Renal cortex interstitium (tissue), 15 donors: ENCODE measurements at places on chromosomes 7 and 10. TPM values are rescaled to one million over a fixed set of nuclear protein-coding genes. Genes with fewer than 3 reads are reported as not detected.

ATOH7 gene
- polyA plus RNA-seq = 2.0 TPM

- DNase-seq = no peak
Observed at GRCh38 chr7:121297843-121298242, 31.0 kb upstream of the WNT16 start.

SH2B2 gene
- 4.1 TPM for polyA plus RNA-seq

DNA sequence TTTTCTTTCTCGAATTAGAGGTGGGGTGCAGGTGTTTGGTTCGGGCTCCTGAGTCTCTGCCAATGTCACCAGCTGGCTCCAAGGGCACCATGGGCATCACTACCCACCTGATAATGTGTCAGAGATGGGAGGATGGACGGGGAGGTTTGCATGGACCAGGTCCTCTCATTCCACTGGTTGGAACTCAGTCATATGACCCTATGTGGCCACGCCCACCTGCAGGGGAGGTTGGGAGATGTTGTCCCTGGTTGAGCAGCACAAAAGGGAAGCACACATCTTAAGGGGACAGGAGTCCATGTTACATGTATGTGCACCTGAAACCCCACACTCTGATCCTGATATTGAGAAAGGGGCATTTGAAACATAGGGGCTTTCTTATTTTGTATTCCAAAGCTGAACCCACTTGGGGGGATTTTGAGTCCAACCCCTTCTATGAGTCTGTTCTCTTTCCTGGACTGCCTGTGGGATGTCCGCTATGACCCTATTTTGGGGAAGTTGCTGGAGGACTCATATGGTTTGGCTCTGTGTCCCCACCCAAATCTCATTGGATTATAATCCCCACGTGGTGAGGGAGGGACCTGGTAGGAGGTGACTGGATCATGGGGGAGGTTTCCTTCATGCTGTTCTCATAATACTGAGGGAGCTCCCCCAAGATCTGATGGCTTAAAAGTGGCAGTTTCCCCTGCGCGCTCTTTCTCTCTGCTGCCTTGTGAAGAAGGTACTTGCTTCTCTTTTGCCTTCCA lies 66.9 kb upstream of the BAIAP2L1 start:
- DNase-seq = no peak

DNA sequence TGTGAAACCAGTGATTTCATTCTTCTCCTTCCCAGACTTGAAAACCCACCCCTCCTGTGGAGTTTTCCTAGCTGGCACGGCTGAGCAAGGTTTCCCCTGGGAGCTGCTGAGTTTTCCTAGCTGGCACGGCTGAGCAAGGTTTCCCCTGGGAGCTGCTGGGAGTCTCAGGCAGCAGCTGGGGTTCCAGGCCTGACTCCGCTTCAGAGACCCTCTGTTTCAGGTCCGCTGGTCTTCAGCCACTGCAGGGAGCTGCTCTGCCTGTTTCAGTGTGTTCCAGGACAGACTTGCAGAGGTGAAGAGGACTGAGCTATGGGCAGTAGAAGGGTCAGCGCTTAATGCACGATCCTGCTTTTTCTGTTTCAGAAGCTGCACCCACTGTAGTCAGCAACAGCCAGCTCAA lies 104.9 kb downstream of the XRCC2 start:
- no peak for DNase-seq

GRCh38 chr7:30757342-30757692 lies 5.4 kb downstream of the INMT start:
- DNase-seq = no peak

DNA sequence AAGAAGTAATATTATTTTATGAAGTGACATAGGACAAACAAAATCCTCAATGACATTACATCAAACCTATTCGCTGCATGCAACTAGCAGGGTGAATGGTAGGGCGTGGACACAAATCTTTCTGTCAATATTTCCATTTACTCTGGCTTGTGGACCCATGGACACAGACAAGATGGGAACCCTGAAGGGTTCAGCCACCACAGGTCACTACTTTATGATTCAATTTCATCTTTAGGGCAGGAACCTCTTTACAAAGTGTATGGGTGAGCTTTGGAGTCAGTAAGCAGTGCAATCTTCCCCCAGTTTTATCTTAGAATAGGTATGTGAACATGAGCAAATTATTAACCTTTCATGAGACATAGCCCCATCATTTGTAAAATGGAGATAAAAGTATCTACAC lies 982.4 kb upstream of the LRRTM3 start:
- DNase-seq = no peak

- no peak for DNase-seq
Observed at GRCh38 chr7:158083526-158084310, 503.9 kb downstream of the PTPRN2 start.

DNA sequence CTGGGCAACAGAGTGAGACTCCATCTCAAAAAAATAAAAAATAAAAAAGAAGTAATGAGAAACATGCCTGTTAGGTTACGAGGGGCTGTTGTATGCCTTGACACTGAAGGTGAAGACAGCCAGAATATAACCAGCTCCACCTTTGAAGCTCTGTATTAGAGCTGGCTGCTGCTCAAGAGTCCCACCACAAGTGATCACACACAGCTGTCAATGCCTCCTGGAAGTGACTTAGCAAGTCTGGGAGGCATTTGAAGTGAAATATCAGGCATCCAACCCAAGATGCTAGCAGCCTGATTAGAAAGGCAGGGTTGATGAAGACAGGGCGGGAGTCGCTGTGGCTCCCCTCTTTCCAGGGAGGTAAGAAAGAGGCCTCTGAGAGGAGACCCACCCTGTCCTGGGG lies 34.1 kb upstream of the INPP5F start:
- DNase-seq = no peak

DNA sequence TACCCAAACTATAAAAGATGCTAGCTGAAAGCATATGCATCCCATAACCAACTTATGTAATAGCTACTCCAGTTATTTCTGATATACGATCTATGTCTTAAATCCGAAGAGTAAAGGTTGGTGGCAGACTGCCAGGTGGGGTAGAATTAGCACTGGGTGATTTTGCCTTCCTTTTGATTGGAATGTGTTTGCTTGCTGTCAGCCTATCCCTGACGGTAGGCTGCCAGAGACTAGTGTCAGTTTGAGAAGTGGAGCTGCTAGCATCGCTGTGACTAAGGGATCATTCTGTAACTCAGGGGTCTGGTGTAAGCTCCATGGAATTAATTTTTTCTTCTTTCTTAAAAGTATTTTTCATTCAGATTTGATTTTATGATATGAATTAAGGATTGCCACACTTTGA lies 9.5 kb upstream of the SEM1 start:
- no peak for DNase-seq

DNA sequence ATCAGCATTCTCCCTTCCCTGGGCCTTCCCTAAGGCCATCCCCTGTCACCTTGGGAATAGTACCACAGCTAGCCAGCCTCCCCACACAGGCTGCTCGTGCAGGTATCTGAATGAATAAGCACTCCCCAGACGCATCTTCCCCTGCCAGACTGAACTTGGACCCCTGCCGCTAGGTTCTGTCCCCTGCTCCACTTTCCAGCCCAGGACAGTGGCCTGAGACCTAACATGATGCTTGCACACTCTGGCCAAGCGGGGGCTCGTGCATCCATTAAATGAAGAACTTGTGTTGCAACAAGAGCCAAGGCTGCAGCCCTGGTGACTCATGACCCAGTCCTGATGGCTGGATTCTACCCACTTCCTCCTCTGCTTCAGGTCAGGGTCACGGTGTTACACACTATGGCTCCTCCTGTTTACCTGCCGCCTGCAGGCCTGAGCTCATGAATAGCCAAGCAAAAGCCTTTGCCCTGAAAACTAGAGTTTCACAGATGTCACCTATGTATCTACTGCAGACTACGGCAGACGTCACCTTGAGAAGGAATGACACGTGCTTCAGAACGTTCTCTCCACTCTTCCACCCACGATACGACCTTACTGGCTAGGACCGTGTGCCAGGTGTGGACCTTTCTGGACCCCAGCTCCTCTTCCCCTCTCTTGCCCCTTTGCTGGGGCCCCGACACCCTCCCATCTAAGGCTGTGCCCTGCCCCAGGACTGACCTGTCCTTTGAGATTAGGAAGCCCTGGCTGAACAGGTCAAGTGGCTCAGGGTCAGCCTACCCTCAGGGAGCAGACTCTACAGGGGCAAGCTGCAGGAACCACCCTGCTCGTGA lies 6.5 kb downstream of the ASB13 start:
- DNase-seq = no peak

PKD2L1 gene
- 0.08 TPM for polyA plus RNA-seq

DLX6 gene
- not detected for polyA plus RNA-seq

- no peak for DNase-seq
Observed at GRCh38 chr7:106167439-106168136, 55.5 kb upstream of the SYPL1 start.

DNA sequence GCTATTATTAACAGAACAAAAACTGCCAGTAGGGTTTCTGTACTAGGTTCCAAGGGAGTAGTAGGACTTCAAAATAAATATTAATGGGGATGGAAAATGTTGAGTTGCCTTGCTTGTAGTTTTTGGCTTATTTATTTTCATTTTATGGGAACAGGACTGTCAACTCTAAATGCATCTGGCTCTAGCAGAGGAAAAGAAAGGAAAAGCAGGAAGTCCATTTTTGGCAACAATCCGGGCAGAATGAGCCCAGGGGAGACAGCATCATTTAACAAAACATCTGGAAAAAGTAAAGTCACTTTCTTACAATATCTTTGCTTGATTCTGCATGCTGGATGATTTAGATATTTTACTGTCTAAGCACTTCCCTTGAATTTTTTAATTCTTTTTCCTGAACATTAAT lies 69.4 kb downstream of the NOC3L start:
- peak; percentile 44 for DNase-seq

GRCh38 chr10:21032587-21033319 lies 135.6 kb upstream of the NEBL start:
- DNase-seq = no peak

GRCh38 chr7:72286519-72286918 lies 125.6 kb downstream of the CALN1 start:
- no peak for DNase-seq

- peak; percentile 82 for DNase-seq
Observed at GRCh38 chr7:139133335-139134139, 24.0 kb upstream of the ZC3HAV1 start.

DNA sequence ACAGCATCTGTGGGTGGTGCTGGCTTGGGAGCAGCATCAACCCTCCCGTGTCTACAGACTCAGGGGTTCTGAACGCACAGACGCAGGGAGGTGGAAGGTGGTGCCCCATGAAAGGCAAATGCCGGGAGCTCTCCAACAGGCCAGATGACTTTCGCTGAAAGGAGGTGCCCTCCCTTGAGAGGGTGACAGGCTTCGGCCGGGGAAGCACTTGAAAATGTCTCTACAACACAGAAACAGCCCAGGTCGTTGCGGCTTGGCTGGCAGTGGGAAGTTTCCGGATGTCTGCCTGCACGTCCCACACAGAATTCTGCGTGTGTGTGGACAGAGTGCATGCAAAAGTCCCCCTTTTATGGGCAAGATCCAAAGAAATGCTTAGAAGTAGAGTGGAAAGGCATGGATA lies 239.6 kb downstream of the SKAP2 start:
- DNase-seq = no peak

- no peak for DNase-seq
Observed at GRCh38 chr7:101535351-101535751, 93.7 kb downstream of the MYL10 start.

MYH16 gene
- not detected for polyA plus RNA-seq

DNA sequence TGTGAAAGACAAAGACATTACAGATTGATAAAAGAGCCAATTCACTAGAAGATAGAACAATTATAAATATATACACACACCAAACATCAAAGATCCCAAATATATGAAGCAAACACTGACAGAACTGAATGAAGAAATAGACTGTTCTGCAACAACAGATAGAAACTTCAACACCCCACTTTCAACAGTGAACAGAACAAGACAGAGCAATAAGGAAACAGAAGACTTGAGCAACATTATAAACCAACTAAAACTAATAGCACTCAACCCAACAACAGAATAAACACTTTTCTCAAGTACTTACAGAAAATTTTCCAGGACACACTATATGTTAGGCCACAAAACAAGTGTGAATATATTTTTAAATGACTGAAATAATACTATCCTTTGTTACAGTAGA lies 10.9 kb downstream of the CDCA7L start:
- no peak for DNase-seq

CYP3A4 gene
- polyA plus RNA-seq = 0.39 TPM

GRCh38 chr10:126849646-126850045 lies 55.6 kb upstream of the DOCK1 start:
- no peak for DNase-seq

FAM241B gene
- polyA plus RNA-seq = 10.0 TPM

DNA sequence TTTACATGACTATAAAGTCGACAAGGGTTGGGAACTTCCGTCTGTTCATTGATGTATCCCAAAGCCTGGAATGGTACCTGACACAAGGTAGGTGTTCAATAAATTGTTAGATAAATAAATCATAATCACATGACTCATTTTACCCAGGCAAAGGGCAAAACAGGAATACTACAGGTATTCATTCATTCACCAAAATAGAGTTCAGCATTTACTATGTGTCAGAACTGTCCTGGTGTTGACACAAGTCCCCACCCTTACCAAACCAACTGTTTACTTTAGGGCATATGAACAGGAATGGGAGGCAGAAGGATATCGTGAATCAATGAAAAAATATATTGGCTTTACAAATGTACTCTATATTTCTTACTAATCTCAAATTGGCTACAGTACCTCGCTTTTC lies 666 bp upstream of the YAE1 start:
- no peak for DNase-seq

ENO4 gene
- 4.0 TPM for polyA plus RNA-seq

DNA sequence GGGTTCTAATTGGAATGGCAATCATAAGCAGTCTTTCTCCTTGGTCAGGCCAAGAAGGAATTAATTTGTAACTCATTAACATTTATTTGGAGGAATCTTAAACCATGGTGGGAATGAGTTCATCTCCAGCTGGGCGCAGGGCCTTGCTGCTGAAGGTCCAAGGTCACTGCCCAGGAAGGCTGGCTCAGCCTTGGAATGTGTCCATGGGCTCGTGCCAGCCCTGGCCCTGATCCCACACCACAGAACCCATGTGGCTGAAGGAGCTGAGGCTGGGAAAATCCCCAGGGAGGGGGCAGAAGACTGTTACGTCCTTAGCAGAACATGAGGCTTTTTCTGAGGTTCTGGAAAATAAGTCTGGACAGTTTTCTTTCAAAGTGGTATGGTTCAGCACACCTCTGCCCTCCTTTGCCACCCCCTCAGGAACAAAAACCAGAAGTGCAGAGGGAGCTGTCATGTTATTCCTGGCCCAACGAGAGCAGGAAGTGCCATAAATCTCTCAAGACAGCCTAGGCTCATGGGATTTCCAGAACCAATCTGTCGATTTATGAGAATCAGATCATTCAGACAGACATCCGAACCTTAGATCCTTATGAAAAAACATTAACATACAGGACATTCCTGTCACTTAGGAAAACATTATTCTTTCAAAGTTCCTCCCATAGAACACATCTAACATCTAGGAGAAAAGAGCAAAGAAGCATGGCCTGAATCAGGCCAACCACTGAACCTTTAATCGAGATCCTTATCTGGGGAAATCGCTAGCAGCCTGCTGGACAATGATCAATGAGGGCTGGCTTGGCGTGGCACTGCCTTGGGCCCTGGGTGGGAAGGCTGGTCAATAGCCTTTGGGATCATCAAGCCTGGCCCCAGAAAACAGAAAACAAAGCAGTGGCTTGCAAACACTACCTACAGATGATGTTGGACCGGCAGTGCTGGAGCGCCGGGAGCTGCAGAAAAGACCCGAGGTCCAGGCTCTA lies 134.3 kb downstream of the TAX1BP1 start:
- no peak for DNase-seq

UNCX gene
- polyA plus RNA-seq = 12.6 TPM

- no peak for DNase-seq
Observed at GRCh38 chr7:99309111-99309510, 16.6 kb upstream of the ARPC1A start.

GRCh38 chr7:70698219-70698832 lies 433.6 kb upstream of the GALNT17 start:
- no peak for DNase-seq

GRCh38 chr7:30466266-30466665 lies 12.3 kb downstream of the NOD1 start:
- DNase-seq = no peak

CADPS2 gene
- 54.7 TPM for polyA plus RNA-seq

PODXL gene
- polyA plus RNA-seq = 669 TPM
